ENCODE measurements at places on chromosomes 11 and 22. TPM values are rescaled to one million over a fixed set of nuclear protein-coding genes. Genes with fewer than 3 reads are reported as not detected.

INCENP gene
- 29.0 TPM for total RNA-seq

APLNR gene
- total RNA-seq, result not detected

PICK1 gene
- 21.5 TPM for total RNA-seq

OR5D18 gene
- total RNA-seq, result not detected

RAB38 gene
- total RNA-seq, result 0.46 TPM

RAB39A gene
- 3.6 TPM for total RNA-seq

RTN4R gene
- total RNA-seq, result 0.12 TPM

OR10D3 gene
- not detected for total RNA-seq

AAMDC gene
- 3.8 TPM for total RNA-seq

RNF169 gene
- 22.2 TPM for total RNA-seq

KRTAP5-9 gene
- total RNA-seq, result 0.53 TPM

PKP3 gene
- total RNA-seq, result 0.18 TPM

DKK3 gene
- not detected for total RNA-seq

ANKRD13D gene
- 116 TPM for total RNA-seq

CELSR1 gene
- total RNA-seq, result 9.0 TPM

SDF2L1 gene
- total RNA-seq, result 43.3 TPM

CARD18 gene
- not detected for total RNA-seq

SAA4 gene
- total RNA-seq, result not detected

HTR3A gene
- 15.6 TPM for total RNA-seq

TRIM49B gene
- not detected for total RNA-seq

ESRRA gene
- 44.8 TPM for total RNA-seq

MS4A2 gene
- total RNA-seq, result not detected

INS gene
- total RNA-seq, result not detected

OSBP2 gene
- total RNA-seq, result 0.56 TPM

HTR3B gene
- 0.10 TPM for total RNA-seq

TPH1 gene
- 1.2 TPM for total RNA-seq

UBQLN3 gene
- 0.29 TPM for total RNA-seq

MS4A8 gene
- not detected for total RNA-seq

PCSK7 gene
- total RNA-seq, result 341 TPM

C22orf23 gene
- 0.16 TPM for total RNA-seq

MS4A3 gene
- not detected for total RNA-seq

TRIM6 gene
- total RNA-seq, result 0.44 TPM

UCP3 gene
- total RNA-seq, result 5.7 TPM

FTH1 gene
- 906 TPM for total RNA-seq

DMC1 gene
- 0.91 TPM for total RNA-seq

OR4D5 gene
- not detected for total RNA-seq

NUDT8 gene
- total RNA-seq, result 5.3 TPM

DLG2 gene
- total RNA-seq, result 2.7 TPM

CHRM4 gene
- total RNA-seq, result 0.42 TPM

C2CD3 gene
- 50.3 TPM for total RNA-seq

SAA1 gene
- total RNA-seq, result not detected

PARVA gene
- not detected for total RNA-seq

SPTBN2 gene
- 1.2 TPM for total RNA-seq

TMPRSS6 gene
- 4.6 TPM for total RNA-seq

CDC42EP1 gene
- total RNA-seq, result not detected

MTMR3 gene
- 34.8 TPM for total RNA-seq

OR2AG2 gene
- total RNA-seq, result not detected

SLC6A5 gene
- not detected for total RNA-seq

Measured in activated B cell treated with CpG ODN at 0.5 μM for 24 hours (primary cell).